Endothelial cell (in vitro differentiated cells): ENCODE measurements at places on chromosomes 1 and 21. TPM values are rescaled to one million over a fixed set of nuclear protein-coding genes. Genes with fewer than 3 reads are reported as not detected.

DNA sequence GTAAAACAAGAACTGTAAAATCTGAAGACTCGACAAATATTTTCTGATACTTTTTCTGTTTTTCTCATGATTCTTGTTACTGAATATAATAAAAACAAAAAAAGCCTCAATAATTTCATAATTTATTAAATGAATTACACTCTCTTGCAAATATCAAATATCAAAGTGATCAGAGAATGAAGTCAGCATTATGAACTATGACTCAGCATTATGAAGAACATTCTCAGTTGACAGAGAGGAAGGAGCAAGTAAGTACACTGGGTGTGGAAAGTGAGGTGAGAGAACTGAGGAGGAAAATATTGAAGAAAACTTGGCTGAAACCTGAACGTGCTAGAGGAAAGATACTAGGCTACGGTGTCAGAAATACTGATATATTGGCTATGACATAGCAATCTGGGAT lies 529.5 kb downstream of the KCNT2 start:
- no peak for DNase-seq

Gene FMO2
- not detected for total RNA-seq

DNA sequence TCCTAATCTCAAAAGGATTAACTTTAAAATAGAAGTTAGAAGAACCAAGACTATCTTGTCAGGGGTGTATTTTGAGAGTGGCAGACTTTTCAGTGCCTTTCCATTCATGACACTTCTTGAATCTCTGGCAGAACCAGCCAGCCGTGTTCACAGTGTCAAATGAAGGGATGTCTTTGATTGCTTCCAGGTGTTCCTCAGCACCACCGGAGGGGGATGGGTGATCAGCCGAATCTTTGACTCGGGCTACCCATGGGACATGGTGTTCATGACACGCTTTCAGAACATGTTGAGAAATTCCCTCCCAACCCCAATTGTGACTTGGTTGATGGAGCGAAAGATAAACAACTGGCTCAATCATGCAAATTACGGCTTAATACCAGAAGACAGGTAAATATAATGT lies 32.3 kb downstream of the FMO1 start:
- DNase-seq, result no peak

Gene HAPLN2
- total RNA-seq, result 1.3 TPM

Gene KIF2C
- total RNA-seq, result 12.9 TPM

- no peak for DNase-seq
These were observed 18.5 kb upstream of the LRRN2 start for GRCh38 chr1:204703826-204704612.

Gene MMP23B
- 26.7 TPM for total RNA-seq

Gene HSF2BP
- 2.3 TPM for total RNA-seq
